ENCODE measurements at places on chromosomes 6 and 20. TPM values are rescaled to one million over a fixed set of nuclear protein-coding genes. Genes with fewer than 3 reads are reported as not detected.

POFUT1 gene
- total RNA-seq: 39.8 TPM

SLC17A2 gene
- total RNA-seq: not detected

SLC35A1 gene
- total RNA-seq: 15.4 TPM

SLC44A4 gene
- total RNA-seq: not detected

OR2H1 gene
- total RNA-seq: not detected
